ENCODE measurements at places on chromosomes 12 and 14.
A peak's percentile ranks its signal among the peaks of the same experiment; 100 is the strongest.

- no peak for DNase-seq
These were observed 77.1 kb downstream of the FGD4 start for GRCh38 chr12:32476446-32476845.

GRCh38 chr12:116226026-116226425, 51.5 kb downstream of the MED13L start:
- DNase-seq: peak; percentile 62

- DNase-seq: no peak
These were observed 184.7 kb downstream of the MED13L start for GRCh38 chr12:116092776-116093175.

GRCh38 chr12:49233842-49234526, 30.9 kb upstream of the TUBA1C start:
- peak; percentile 51 for DNase-seq

DNA sequence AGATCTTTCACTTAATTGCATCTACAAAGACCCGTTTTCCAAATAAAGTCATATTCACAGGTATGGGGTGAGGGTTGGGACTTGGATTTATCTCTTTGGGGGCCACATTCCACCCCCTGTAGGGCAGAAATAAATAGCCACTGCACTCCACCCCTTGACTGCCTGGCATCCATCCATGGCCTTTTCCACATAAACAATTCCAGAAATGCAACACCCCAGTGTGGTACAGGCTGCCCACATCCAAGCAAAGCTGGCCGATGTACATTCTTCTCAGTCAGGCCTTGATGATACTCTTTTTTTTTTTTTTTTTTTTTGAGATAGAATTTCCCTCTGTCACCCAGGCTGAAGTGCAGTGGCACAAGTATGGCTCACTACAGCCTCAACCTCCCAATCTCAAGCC, 12.9 kb downstream of the DGLUCY start:
- no peak for DNase-seq

- DNase-seq: no peak
These were observed 1353.2 kb downstream of the AACS start for GRCh38 chr12:126418400-126418799.

DNA sequence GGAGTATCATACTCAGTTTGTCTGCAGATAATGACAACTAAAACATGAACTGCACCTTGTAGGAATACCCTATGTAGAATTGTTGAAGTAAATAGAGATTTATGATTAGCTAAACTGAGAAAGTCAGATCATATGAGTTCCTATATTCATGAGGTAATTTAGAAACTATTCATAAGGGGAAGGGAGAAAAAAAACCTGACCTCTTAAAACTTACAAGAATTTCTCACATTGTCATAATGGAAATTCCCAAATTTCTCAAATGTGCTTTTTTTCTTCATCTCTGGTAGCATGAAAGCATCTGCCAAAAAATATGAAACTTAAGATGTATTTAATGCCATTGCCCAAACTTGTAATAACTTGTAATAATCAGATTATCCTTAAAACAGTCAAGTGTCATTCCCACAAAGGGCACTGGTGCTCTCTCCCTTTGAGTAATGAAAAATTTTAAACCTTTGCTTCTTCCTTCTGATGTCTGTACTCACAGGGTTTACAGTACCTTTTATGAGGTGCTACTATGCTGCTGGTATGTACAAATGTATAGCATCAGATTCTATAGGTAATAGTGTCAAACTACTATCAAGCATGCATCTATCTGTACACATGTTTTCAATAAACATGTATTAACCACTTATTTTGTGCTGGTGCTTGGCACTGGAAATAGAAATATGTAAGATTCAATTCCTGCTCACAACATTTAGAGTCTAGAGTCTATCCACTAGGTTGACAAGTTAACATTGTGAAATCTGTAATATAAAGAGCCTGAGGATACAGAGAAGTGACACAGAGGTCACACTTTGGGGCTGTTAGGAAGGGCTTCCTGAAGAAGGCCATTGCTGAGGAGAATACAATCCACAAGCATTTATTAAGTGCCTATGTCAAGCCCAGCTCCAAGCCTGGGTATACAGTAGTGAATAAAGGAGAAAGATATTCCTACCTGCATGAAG, 17.4 kb upstream of the DRAM1 start:
- no peak for DNase-seq

GRCh38 chr14:67241411-67242167, at the start of gene PALS1:
TSS of gene PALS1 (plus strand) at chr14:67241435. CDS start at chr14:67279171, 37,736 bp downstream.
- DNase-seq: peak; percentile 86

GRCh38 chr14:74425525-74426201, 347 bp downstream of the SYNDIG1L start:
- no peak for DNase-seq

- no peak for DNase-seq
These were observed 78.8 kb upstream of the EVL start for GRCh38 chr14:99986396-99986795.

GRCh38 chr14:51733147-51733546, 81.4 kb downstream of the FRMD6 start:
- no peak for DNase-seq

GRCh38 chr14:65228956-65229747, 126.8 kb upstream of the MAX start:
- DNase-seq: no peak

GRCh38 chr14:96256407-96256806, 397 bp downstream of the BDKRB1 start:
- DNase-seq: no peak

DNA sequence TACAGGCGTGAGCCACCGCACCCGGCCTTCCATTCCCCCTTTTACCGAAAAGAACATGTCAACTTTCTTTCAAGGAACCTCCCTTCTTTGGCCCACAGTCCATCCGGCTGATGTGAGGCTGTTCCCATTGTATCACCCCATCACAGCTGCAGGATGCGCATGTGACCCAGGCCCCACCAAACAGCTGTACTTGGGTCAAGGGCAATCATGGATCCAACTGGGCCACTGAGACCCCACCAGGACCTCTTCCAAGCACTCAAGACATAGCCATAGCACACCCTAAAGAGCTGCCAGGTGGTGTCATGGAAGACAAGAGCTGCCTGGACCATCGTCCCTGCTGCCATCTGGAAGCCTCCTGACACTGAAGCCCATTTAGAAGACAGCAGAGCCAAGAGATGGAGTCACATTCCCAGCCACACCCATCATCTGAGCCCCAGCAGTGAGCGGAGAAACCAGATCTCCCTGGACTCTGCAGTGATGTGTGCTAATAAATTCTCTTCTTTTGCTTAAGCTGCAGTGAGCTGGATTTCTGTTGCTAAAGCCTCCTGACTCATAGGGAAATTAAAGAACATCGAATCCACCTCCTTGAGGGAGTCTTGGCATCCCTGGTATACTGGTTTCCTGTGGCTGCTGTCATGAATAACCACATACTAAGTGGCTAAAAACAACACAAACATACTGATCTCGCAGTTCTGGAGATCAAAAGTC, 105.6 kb downstream of the KSR2 start:
- DNase-seq: no peak

GRCh38 chr14:81138429-81138828, 82.3 kb downstream of the GTF2A1 start:
- no peak for DNase-seq

GRCh38 chr14:100727086-100727872, 587 bp downstream of the DLK1 start:
- DNase-seq: no peak

DNA sequence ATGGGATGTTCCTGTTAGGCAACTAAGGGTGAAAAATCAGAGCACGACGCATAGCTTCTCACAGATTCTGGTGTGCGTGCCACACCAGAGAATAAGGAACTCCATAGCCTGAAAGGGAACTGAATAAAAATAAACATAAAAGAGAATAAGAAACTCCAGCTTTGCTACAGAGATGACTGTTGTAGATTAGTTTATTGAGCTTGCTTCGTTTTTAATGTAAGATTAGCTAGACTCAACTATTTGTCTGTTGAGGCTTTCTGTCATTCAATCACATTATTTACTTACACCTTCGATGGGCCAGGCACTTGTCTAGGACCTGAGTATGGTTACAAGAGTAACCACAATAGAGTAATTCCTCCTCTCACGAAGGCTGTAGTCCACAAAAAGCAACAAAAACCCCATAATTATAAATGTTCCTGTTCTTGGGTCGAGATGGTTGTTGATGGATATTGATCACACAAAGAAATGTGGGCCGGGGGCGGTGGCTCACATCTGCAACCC, 807 bp upstream of the ZCCHC8 start:
- no peak for DNase-seq

DNA sequence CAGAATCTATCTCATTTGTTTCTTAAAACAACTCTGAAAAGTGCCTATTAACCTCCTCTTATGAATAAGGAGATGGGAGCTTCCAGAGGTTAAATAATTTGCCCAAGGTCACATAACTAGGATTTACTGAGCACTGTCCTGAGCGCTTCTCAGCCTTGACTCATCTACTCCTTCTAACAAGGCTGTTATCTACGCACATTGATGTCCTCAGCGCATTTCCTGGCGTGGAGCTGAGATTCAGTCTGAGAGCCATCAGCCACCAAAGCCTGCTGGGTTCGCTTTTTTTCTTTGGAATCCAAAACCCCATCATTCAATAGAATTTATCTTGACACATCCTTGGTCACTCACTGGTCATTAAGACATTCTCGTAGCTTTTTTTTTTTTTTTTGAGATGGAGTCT, 29.3 kb downstream of the AK7 start:
- no peak for DNase-seq

DNA sequence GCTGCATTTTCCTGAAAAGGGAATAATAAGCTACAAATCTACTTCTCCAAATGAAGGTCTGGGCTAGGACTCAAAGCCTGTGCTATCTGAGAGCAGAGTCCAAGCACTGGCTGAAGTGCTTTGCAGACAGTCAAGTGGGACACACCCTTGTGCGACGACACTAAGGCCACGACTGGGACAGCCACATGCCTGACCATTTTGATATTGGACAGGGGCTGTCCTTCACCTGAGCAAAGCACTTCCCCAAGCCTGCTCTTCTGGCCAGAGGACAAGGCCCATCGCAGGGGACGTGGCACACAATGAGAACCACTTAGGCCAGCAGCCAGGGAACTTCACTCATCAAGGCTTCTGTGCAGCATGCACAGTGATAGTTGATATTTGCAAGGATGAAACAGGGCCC, 71.4 kb downstream of the RBM19 start:
- DNase-seq: no peak

DNA sequence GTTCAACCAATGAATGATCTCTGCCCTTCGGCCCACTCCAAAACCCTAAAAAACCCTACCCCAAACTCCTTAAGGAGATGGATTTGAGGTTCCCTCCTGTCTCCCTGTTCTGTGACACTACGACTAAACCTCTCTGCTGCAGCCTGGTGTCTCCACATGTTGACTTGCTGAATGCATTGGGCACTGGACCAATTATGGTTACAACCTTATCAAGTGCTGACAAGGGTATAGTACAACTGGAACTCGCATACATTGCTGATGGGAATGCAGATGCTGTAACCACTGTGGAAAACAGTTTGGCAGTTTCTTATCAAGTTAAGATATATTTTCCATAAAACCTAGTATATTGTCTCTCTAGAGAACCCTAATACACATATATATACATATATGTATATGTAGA, 6.3 kb upstream of the DICER1 start:
- no peak for DNase-seq

GRCh38 chr12:65099182-65099581, 21.9 kb downstream of the WIF1 start:
- DNase-seq: no peak

DNA sequence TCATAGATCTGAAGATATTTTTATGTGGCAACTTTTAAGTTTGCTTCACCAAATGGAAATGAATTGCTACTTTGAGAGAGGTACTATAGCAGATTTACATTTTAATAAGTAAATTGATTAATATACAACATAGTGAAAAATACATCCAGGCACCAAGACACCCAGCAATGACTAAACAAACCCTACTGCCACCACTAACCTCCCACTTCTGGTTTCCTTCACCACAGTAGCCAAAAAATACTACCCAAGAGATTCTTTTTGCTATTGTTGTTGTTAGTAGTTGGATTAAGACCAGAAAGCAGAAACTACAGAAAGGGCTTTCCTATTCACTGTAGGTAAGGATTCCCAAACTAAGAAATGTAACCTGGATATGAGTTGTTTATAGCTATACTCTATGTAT, 54.1 kb downstream of the COCH start:
- no peak for DNase-seq

DNA sequence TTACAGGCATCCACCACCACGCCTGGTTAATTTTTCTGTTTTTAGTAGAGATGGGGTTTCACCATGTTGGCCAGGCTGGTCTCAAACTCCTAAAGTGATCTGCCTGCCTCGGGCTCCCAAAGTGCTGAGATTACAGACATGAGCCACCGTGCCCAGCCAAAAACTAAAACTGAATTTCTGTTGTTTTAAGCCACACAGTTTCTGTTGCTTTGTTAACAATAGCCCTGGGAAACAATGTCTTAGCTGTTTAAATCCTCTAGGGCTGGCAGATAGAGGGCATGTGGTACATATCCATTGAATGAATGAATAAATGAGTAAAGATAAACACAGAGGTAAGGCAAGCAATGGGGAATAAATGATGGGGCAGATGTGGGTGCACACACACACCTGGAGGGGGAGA, 8.0 kb upstream of the EIF5 start:
- DNase-seq: no peak

DNA sequence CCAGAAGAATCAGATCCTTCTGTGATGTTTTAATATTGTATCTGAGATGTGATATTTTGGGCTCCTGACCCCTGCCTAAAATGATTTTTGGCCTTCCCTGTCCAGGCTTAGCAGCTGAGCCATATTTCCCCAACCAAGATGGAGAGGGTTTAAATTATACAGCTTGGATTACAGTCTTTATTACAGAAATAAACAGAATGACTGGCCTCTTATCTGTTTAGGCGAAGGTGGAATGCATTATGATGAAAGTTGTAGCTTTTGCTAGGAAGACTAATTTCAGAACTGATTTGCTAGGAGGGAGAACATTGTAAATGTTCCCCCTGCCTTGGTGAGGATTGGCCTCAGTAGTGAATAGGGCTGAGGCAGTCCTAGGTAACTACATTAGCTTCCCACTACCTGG, 23.3 kb downstream of the BMAL2 start:
- DNase-seq: no peak

DNA sequence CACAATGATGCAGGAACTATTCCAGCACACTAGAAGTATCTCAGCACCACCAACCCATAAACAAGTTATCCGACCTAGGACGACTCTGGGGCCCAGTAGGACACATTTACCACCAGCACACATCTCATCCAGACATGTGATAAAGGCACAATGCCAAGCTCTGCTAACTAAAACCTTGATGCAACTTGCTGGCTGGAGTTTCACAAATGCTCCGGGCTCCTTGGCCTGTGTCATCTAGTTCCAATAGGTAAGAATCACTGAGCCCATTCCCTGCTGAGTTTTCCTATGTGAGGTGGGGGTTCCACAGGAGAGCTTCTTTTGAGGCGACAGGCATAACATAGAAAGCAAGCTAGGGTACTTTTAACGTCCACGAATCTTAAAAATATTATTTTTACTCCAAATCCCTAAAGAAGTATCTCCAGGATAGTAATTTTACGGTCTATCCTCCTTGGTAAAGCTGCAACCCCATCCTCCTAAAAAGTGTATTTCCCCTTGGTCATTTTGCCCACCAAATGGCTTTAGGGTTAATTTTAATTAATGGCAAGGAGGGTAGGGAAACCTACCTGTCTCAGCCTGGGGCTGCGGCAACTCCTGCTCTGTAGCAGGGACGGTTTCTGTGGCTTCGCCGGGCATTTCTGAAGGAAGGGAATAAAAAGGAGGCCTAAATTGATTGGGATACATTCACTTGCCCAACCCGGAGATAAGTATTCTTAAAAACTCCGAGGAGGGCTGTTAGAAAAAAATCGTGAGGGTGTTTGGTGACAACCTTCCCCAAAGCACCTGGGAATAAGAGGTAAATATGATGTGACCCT, 1.0 kb downstream of the NACA start:
- no peak for DNase-seq

GRCh38 chr12:103632554-103633216, 45.6 kb downstream of the STAB2 start:
- peak; percentile 64 for DNase-seq

All from NCI-H1092 (cell line).